K562 (cell line): ENCODE measurements at places on chromosomes 7 and 10.
A peak's percentile ranks its signal among the peaks of the same experiment; 100 is the strongest.

DNA sequence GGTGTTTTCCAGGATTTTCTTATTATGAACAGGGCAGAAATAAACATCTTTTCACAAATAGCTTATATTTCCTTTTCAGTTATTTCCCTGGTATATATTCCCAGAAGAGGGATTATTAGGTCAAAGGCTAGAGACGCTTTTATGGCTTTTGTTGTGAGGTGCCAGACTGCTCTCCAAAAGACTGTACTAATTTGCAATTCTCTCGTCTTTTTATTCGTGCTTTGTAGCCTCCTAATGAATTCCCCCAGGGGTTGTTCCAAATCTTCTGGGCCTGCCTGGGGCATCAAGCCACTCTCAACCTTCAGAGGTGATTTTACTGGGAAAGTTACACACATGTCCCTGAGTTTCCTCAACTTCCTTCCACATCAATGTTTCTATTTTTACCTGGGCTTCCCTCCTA lies 34.0 kb upstream of the R3HCC1L start:
- no peak overlapping the region for H3K27ac ChIP-seq
- no peaks in the 10 kb centered on the region for H3K36me3 ChIP-seq
- H3K27me3 ChIP-seq: peaks cover 2% of the 10 kb centered on the region; the same call in 2 of the 3 replicates
- no peak overlapping the region for H3K4me3 ChIP-seq

- no peak overlapping the region for H3K27ac ChIP-seq
- H3K27me3 ChIP-seq: no peaks in the 10 kb centered on the region
- H3K4me3 ChIP-seq: no peak overlapping the region
- H3K4me1 ChIP-seq: no peaks in the 10 kb centered on the region
- H3K36me3 ChIP-seq: no peaks in the 10 kb centered on the region
These were observed 149.2 kb downstream of the PLPP4 start for GRCh38 chr10:120606051-120606764.

DNA sequence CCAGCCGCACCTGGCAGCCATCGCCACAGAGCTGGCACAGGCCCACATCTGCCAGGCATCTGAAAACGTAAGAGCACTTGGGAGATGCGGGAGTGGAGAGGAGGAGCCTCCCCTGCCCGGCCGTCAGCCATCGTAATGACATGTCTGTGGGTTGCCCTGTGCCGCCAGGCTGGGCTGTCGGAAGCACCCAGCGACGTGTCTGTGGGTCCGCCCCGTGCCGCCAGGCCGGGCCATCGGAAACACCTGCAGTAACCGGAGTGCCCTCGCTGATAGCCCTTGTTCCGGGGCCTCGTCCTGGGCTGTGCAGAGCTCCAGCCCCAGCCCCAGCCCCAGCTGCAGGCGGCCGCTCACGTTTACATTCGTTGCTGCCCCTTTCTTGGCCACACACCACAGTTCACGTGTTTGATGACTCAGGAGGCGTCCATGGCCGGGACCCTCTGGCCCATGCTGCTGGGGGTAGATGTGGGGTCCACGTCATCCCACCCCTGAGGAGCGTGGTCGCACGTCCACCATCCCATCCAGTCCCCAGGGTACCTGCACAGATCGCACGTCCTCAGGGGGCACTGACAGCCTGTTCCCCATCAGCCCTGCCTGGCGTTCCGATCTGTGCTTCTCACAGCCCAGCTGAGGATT lies 30.0 kb upstream of the PRKAR1B start:
- H3K36me3 ChIP-seq: peaks cover 86% of the 10 kb centered on the region; the same call in 2 of the 3 replicates
- no peaks in the 10 kb centered on the region for H3K27me3 ChIP-seq
- H3K4me1 ChIP-seq: no peaks in the 10 kb centered on the region; the same call in 2 of the 3 replicates
- DNase-seq: no peak
- H3K27ac ChIP-seq: no peak overlapping the region

GRCh38 chr7:156780724-156781455 lies 112.1 kb downstream of the LMBR1 start:
- H3K4me1 ChIP-seq: peaks cover 8% of the 10 kb centered on the region
- H3K27me3 ChIP-seq: no peaks in the 10 kb centered on the region
- peak; percentile 31 for DNase-seq
- H3K36me3 ChIP-seq: peaks cover 16% of the 10 kb centered on the region
- H3K27ac ChIP-seq: peak overlapping the region; percentile 55; the same call in 1 of the 3 replicates

DNA sequence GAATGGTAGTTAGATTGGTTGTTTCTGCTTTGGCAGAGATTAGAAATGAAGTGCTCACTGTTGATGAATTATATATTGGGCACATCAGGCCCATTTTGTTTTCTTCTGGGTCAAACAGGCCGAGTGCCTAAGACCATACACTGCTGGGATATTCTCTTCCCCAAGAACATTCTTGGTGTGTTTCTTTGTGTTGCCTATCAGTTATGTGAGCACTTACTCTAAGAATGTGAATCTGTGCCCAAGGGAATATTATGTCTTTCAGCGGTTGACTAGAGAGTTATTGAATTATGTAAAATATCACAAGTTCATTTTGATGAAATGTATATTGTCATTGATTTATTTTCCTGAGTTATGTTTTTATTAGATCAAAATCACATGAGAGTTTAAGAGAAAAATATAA lies 255.5 kb upstream of the SMIM30 start:
- H3K27ac ChIP-seq: no peak overlapping the region
- H3K36me3 ChIP-seq: no peaks in the 10 kb centered on the region
- H3K27me3 ChIP-seq: no peaks in the 10 kb centered on the region
- no peak for DNase-seq
- no peak overlapping the region for H3K4me3 ChIP-seq
